ENCODE measurements at places on chromosomes 12 and 14. TPM values are rescaled to one million over a fixed set of nuclear protein-coding genes. Genes with fewer than 3 reads are reported as not detected.
A peak's percentile ranks its signal among the peaks of the same experiment; 100 is the strongest.

- DNase-seq = peak; percentile 35
Observed at GRCh38 chr12:48004053-48004941, at the start of gene COL2A1. COL2A1 (minus strand) TSS chr12:48004476; CDS start chr12:48004321, 155 bp downstream.

DNA sequence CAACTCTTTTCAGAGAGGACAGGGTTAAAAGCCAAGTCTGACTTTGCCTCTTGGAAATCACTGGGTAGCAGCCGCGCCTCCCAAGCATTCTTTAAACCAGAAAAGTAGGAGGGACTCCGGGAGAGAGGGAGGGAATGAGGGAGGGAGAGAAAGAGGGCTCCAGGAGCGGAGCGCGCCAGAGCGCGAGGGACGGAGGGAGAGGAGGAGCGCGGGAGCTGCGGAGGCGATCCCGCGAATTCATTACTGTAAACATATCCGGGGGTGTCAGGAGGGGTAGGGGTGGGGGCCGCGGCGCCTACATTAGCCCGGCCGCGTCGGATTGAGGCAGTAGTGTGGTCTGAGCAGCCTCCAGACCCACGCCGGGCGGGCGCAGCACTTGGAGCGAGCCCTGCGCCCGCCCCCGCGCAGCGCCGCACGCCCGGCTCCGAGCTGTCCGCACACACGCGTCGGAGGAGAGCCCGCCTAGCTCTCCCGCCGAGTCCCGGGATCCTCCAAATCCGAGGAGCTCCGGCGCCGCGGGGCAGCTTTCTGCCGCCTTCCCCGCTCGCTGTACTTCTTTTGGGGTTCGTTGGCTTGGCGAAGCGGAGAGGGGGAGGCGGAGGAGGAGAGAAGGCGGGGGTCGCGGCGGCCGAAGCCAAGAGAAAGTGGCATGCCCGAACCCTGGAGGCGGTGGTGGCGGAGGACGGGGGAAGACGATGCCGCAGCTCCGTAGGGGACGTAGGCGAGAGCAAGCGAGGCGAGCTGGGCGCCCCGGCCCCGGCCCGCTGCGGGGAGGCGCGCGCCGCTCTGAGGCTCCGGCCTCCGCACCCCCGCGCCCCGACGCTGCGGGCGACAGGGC is 3.3 kb downstream of the FLRT2 start:
- DNase-seq = peak; percentile 80

- no peak for DNase-seq
Observed at GRCh38 chr12:128754275-128754674, 69.5 kb downstream of the SLC15A4 start.

DNA sequence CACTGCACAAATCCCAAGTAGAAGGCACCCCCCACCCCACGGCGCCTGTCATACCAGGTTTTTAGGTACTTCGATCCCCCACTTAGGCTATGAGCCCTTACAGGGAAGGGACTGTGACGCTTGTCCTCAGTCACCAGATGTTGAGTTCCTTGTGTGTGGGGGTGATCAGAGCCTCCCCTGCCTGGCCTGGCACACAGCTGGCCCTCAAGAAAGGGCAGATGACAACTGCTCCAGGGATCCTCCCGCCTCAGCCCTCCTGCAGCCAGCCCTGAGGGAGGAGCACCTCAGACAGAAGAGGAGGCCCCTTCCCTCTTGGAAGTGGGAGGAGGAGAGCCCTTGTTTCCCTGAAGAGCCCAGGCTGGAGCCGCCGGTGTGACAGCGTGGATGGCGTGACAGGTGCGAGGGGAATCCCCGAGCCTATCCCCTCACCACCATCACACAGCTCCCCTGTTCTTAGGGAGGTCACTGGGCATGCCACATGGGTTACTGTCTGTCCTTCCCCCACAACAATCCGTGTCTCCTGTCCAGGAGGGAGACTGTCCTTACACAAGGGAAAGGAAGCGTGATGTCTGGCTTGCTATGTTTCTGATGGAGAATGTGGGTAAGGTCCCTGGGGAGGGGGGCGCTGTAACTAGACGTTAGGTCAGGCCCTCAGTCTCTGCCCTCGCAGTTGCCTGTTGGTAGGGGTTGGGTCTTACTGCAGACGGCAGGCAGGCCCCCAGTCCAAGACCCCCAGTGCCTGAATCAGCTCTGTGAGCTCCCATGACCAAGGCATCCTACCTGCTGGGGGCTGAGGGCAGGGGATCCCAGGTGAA is 31.4 kb downstream of the P2RX4 start:
- no peak for DNase-seq

GRCh38 chr14:77111021-77111420 is 13.0 kb downstream of the CIPC start:
- DNase-seq = no peak

DNA sequence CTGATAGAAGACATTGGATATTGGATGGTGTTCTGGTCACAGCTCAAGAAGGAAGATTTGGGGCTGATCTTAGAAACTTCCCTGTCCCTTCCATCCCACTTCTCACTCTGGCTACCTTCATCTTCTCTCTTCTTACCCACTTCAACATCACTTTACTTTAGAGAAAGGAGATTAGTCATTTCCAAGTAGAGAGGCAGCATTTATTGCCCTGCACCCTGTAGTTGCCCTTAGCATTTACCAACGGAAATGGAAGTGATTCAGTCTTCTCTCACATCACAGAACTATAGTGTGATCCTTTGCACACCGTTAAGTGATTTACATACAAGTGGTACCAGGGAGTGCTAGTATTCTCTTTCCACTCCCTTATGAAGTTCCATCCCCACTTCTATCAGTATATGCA is 52.4 kb downstream of the PHLDA1 start:
- peak; percentile 64 for DNase-seq

- no peak for DNase-seq
Observed at GRCh38 chr12:68587448-68587873, 23.2 kb upstream of the RAP1B start.

DNA sequence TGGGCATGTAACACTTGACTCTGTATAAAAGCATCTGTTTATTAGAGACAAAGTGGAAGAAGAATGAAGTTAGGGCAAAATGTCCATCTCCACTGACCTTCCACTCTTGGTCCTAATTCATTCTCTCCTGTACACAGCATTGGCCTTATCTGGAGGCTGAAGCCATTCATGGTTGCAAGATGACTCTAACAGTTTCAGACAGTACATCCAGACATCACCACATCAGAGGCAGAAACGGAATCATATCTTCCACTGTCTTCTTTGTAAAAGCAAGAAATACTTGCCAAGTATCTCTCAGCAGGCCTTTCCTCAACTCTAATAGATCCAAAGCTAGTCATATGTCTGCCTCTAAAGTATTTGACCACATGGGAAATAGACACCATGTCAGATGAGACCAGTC is 41.1 kb downstream of the PTHLH start:
- no peak for DNase-seq

DNA sequence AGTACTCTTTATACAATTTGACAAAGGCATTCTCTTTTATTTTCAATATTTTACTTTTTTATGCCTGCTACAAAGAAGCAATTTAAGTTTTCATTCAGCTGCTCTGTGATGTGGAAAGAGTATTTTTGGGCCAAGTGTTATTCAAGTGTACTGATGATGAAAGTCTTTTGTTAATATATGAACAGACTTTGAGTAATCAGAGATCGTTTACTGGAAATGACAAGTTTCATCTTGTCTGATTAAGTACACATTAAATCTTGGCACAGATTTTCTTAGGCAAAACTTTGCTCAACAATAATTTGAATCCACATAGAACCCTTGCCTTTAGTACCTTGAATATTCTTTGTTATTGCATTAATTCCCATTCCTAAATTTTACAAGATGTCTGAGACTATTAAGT is 13.3 kb upstream of the PZP start:
- no peak for DNase-seq

DNA sequence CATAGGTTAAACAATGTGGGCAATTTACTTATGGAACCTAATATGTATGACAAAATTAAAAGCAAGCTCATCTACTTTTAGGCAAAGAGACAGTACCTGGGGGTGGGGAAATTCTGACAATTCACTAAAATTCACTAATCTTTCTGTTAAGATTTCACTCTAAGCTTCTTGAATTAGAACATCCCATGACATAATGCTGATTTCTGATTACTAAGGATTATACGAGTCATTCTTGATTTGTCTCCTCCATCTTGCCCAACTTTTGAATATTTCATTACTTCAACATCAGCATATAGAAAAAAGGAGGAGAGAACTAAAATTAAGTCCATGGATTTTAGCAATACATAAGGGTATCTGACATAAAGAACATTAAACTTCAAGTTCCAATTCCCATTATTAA is 2.4 kb downstream of the CEP83 start:
- DNase-seq = no peak

GRCh38 chr12:124862768-124863415 is 772 bp downstream of the SCARB1 start:
- DNase-seq = peak; percentile 47

- DNase-seq = no peak
Observed at GRCh38 chr14:87967496-87967895, 25.5 kb downstream of the GALC start.

DNA sequence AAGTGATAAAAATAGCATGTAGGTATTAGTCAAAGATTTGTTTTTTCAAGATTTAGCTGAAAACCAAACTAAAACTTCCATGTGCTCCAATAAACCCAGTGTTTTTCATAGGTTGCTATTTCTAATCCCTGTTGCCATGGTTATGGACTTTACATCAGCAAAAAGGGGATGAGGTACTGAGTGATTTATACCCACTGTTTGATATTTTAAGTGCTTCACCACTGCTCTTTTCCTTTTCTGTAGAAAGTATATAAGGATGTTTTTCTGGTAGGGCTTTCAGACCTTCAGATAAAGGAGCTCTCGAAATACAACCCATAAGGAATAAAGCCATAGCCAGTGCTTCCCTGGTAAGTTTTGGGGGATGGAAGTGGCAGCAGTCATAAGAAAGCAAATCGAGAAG is at the start of gene OTOGL:
Gene OTOGL, plus strand, starts transcription at position 279 of the 400 bp plus-strand sequence. CDS start 109,895 bp downstream, outside the sequence.
- no peak for DNase-seq

- DNase-seq = no peak
Observed at GRCh38 chr14:87811246-87811645, 181.7 kb downstream of the GALC start.

- DNase-seq = no peak
Observed at GRCh38 chr12:46351886-46352650, 20.5 kb downstream of the SLC38A2 start.

DNA sequence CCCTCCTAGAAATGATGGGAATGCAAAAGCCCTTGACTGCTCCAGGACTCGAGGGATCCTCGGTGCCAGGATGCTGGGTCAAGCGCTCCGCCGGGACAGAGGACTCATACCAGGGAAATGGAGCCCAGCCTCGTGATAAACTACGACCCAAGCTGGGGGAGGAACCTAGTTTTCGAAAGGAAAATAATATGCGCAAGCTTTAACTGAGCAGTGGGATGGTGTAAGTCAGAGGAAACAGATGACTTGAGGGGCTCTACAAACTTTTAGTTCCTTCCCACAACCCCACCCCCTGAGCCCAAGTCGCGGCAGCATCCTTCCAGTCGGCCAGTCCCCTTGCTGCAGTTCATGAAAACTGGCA is 654 bp upstream of the SUPT16H start:
- no peak for DNase-seq

DNA sequence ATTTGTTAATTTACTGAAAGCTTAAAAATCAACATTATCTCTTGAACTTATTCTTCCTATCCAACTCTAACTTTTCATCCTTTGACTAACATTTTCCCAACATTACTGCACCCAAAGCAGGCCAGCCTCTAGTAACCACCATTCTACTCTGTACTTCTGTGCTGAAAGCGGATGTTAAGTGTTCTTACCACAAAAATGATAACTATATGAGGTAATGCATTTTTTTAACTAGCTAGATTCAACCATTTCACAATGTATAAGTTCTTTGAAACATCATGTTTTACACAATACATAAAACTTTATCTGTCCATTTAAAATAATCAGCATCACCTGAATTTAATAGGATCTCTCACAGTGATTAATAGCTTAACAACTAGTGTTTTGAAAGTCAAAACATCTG is 468.5 kb upstream of the MGAT4C start:
- DNase-seq = no peak

- DNase-seq = no peak
Observed at GRCh38 chr14:74514471-74514941, 20.9 kb downstream of the ISCA2 start.

DNA sequence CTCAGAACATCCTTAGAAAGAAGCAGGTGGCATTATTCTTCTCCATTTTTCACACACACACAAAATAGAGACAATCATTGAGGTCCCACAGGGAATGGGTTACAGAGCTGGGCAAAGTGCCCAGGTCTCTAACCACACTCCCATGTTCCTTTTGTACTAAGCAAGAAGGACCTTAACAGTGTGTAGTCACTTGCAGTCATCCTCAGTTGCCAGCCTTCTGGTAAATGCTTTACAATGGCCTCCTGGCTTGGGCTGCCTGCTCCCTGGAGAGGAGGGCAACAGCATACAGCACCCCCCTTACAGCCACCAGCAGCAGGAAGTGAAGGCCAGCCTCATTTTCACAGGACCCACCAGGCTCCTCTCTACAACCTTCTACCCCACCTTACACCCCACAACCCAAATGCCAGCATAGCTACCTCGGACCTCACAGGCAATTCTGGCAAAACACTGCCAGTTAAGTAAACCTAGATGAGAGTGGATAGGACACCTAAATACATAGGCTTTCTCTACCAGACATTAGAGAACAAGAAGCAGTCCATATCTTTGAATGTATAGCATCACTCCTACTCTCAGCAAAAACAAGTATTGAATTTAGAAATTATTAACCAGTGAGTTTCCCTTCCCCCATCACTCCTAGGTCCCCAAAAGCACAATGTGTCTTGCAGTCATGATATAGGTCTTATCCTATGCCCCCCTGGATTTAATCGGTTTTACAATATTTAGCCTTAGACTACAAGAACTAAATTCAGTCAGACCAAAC is 88.1 kb downstream of the PPP2R5E start:
- DNase-seq = no peak

DNA sequence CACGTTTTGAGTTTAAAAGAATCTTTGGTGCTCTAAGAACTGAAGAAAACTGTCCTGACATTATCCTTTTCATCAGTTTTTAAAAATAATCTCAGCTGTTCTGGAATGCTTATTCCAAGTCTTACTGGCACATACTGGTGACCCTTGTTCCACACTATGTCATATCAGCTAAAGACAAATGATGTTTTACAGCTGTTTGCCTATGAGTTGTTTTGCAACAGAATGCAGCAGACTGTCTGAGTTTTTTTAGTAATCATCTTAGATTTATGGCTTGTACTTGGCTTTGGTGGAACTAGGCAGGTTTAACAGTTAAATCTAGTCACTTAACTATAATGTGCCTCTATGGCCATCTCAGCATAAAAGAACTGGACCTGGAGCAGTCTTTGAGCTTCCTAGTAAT is 91.6 kb upstream of the GRIN2B start:
- DNase-seq = no peak

The CISTR gene
- polyA plus RNA-seq = not detected

The KRT83 gene
- 44.8 TPM for polyA plus RNA-seq

The NPAS3 gene
- polyA plus RNA-seq = not detected

The CLEC4E gene
- polyA plus RNA-seq = not detected

Measured in A549 (cell line).